ENCODE measurements at places on chromosomes 1 and 21.
A peak's percentile ranks its signal among the peaks of the same experiment; 100 is the strongest.

DNA sequence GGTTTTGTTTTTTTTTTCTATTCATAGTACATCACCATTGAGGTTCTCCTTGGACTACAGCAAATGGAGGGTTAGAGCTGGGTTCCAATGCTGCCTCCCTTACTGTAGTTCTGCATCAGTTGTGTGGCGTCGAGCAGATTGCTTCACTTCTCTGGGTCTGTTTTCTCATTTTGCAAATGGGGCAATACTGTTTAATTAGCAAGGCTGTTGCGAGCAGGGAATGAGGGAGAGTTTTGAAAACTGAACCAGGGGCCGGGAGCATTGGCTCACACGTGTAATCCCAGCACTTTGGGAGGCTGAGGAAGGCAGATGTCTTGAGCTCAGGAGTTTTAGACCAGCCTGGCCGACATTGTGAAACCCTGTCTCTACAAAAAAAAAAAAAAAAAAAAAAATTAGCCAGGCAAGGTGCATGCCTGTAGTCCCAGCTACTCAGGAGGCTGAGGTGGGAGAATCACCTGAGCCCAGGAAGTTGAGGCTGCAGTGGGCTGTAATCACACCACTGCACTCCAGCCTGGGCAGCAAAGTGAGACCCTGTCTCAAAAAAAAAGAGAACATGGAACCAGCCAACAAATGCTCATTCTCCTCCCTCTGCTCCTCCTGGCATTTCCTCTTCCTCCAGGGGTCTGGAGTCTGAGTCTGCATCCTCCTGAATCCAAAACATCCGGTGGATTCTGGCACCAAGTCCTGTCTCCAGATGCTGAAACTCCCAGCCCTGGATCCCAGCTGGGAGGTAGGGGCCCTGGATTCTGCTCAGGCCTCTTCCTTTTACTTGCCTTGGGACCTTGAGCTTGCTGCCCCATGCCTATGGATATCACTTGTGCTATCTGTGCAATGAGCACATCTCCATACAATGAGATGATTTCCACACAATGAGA, 3.7 kb upstream of the PLOD1 start:
- no peak for DNase-seq

DNA sequence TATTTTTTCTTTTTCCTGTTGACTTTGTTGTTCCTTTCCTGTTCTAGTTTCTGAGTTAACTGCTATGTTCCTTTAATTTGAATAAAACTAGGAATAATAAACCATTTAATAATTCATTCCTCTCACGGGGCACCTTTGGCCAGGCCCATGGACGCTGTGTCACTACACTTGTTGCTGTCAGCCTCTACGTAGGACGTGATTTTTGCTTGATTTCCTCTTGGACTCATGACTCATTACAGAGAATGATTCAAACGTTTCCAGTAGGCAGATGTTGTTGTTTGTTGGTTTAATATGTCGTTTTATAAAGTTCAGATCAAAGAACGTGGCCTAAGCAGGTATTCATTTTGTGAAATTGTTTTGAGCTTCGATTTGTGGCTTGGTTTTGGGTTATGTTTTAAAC, 9.1 kb upstream of the SLC19A1 start:
- DNase-seq = no peak

GRCh38 chr1:98044766-98045165, 123.9 kb upstream of the DPYD start:
- no peak for DNase-seq

DNA sequence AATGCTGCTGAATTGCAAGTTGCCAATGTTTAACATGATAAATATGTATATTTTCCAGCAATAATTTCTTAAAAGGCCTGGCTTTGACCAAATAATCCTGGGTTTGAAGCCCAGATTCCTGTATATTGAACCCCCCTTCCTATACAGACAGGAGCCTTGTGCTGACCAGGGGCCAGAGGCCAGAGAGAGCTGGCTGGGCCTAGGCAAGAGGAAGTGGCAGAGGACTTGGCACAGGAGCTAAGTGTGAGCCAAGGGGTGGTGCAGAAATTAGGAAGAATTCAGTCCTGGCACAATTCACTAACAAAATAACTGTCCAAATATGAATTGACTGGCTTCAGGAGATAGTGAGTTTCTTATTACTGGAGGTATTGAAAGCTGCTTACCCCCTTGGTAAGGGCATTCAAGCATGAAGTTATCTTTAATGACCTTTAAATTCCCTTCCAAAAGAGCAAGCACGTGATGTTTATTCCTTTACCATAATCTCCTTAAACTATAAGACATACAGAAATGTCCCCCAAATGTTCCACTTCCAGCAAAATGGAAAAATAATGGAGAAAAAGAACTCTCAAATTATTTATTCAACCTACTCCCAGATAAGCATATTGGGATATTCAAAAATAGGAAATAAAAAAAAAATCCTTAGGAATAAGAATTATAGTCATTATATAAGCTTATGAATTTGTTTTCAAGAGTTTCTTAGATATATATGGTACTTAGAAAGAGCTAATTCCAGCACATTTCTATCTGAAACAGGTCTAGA, 26.6 kb downstream of the NIBAN1 start:
- no peak for DNase-seq

GRCh38 chr1:166127003-166127402, 39.8 kb downstream of the FAM78B start:
- DNase-seq = no peak

- peak; percentile 86 for DNase-seq
These were observed 2.5 kb upstream of the SAMD11 start for GRCh38 chr1:921011-921837.

DNA sequence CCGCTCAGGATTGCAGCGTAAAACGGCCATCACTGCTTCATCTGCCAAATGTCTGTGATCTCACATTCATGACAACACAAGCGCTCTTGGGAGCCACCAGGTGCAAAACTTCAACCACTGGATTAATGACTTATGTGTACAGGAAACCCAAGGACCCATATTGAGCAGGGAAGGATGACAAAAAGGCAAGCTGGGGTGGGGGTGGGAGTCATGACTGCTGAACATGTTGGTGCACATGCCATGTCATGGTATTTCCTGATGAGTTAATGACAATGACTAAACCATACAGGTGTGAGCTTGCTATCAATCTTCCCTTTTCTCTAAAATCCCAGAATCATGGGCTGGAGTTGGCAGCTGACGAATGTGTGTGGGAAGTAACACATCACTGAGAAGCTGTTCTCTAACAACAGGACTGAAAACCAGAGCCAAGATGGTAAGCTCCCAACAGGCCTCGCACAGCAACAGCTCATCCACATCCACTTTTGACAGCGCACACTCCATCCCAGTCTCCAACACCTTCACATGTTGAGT, 3.1 kb upstream of the SH2D5 start:
- no peak for DNase-seq

DNA sequence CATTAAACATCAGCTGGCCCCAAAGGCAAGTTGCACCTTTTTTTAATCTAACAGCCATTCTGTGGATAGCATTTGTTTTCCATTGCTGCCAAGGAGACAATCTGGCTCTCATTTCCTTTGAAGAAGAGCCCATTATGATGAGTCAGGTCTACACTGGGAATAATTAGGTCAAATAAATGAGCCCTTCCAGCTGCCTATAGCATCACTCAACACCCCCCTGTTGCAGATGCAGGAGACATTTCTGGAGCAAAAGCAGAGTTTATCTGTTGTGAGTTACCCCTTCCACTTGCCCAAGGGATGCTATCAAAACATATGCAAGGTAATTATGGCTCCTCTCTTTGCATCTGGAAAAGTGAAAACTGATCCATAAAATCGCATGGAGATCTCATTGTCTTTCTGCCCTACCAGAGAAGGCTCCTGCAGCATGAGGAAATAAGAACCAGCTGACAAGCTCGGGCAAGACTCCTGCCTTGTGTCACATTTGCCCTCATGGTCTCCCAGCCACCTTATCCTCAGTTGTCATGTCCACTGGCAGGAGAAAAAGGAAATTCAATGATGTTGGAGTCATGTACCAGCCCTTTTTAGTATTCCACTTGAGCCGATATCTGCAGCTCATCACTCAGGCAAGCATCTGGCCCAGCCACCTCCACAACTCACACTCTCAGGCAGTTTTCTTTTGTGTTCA, 135.9 kb downstream of the SLC30A10 start:
- DNase-seq = no peak

- no peak for DNase-seq
These were observed 46.0 kb downstream of the PKP1 start for GRCh38 chr1:201329286-201329685.

DNA sequence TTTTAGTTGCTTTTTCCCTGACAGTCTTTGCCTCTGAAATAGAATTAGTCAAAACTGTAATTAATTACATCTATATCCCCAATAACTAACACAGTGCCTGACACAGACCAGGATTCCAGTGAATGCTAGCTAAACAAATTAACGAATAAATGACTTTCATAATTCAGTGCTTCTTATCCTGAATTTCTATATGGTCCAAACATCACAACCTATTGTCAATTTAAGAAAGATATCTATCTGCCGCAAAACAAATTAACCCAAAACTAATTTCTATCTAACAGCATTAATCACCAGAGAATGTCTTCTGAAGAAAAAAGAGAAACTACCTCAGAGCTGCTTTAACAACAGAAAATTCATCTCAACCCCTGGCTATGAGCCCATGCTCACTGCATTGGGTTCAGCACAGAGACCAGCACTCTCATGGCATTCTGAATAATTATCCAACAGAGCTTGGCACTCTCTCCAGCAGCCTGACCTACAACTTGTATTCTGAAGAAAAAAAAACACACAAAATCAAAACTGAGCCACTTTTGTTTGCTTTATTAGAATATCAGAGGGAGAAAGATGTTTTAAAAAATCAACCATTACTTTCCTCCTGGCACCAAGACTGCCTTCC, 547.3 kb upstream of the BEND5 start:
- DNase-seq = no peak

DNA sequence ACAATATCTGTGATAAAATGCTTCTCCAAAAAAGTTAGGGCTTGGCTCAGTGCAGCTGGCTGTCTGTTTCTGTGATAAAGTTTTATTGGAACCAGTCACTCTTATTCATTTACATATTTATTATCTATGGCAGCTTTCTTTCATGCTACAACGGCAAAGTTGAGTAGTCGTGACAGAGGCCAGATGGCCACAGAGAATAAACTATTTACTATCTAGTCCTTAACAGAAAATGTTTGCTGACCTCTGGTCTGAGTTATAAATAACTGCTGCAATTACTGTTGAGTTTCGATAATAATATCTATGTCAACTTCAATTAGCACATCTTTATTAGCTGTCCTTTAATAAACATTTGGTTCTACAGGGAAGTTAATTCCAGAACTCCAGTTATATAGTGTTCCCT, 180.2 kb upstream of the RUNX1 start:
- no peak for DNase-seq

GRCh38 chr1:55428944-55429931, 214.1 kb upstream of the USP24 start:
- no peak for DNase-seq

DNA sequence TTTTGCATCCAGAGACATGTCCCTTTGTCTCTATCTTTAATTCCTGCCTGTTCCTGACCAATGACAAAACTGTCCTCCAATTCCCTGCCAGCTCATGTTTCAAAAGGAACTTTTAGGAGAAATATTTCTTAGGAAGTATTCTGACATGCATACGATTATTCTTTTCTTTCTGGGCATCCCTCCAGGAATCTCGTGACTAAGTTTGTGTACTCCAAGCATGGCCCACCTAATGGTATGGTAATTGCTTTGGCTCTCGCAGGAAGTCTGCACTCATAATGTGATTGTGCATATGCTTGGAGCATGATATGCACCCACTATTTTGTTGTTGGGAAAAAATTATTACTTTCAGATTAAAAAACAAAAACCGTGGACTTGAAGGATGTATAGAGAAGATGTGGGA, 256.4 kb downstream of the PRDM2 start:
- no peak for DNase-seq

DNA sequence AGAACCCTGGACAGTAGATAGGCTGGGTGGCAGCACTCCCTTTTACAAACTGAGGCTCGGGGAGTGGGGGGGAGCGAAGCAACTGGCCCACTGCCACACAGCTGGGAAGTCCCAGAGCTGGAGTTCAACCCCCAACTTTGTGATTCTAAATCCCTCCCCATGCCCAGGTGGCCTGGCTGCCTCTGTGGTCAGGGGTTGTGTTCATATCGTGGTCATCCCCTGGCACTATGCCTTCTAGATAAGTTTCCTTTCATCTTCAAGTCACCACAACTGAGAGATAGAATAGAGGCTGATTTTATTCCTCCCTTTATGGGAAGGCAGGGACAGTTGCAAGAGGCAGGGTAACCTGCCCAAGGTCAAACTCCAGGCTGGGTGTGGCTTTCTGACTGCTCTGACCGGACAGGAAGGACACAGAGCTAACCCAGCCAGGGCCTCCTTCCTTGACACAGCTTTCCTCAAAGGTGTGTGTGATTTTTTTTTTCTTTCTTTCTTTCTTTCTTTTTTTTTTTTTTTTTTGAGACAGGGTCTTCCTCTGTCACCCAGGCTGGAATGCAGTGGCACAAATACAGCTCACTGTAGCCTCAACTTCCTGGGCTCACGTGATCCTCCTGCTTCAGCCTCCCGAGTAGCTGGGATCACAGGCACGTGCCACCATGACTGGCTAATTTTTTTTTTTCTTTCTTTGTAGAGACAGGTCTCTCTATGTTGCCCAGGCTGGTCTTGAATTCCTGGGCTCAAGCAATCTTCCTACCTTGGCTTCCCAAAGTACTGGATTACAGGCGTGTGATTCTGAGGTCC, 18.4 kb upstream of the TNFRSF1B start:
- no peak for DNase-seq

DNA sequence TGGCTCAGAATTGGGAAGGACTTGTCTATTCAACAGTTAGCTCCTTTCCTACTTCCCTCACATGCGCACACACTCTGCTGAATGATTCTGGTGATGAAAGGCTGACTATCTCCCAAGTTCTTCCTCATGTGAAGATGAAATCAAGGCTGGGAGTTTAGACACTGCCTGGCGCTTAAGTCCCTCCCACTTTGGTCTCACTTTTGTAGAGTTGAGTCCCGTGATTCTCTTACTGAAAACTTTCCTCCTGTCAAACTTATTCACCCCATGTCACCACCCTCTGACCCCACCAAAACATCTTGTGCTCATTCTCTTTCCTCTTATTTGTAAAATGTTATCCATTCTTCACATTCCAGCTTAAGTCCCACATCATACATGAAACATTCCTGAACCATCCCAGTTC, 8.4 kb upstream of the MRPS6 start:
- DNase-seq = no peak

DNA sequence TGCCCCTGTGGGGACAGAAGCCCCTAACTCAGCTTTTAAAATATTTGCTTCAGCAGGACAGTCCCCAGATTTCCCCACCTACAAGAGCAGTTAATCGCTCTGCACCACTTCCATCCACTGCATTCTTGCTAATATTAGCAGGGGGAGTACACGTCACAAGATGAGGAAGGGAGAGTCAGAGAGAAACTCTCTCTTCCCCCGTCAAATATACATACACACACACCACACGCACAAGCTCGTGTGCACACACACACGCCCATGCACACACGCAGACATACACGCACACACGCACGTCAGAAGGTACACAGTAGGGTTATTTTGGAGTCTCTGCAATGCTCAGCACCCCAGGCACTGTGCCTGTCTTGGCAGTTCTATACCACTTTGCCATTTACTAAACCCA, 2.1 kb downstream of the CLCA1 start:
- DNase-seq = no peak

DNA sequence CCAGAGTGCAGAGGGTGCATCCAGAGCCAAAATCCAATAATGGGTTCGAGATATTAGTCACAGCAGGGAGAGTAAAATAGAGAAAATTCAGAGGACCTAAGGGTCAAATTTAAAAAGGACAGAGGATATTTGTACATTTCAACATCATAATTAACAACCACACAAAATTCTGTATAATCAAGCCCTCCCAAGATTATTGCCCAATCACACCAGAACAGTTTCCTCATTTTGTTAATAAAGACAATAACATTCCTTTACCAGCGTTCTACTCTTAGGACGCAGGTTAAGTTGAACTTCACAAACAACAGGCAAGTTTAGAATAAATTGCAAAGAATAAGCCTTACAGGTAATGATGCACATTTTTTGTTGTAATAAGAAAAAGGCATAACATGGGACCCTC, 462.8 kb downstream of the PTPRC start:
- DNase-seq = no peak

Data from COR-L47 (cell line).